Hematopoietic multipotent progenitor cell (in vitro differentiated cells): ENCODE measurements at places on chromosomes 5 and 9. TPM values are rescaled to one million over a fixed set of nuclear protein-coding genes. Genes with fewer than 3 reads are reported as not detected.

TMEM174 gene
- total RNA-seq = not detected

IL7R gene
- 0.81 TPM for total RNA-seq

IFNA2 gene
- total RNA-seq = not detected

GRCh38 chr5:53071738-53072137 lies 37.8 kb downstream of the MOCS2 start:
- no peak for DNase-seq

DNA sequence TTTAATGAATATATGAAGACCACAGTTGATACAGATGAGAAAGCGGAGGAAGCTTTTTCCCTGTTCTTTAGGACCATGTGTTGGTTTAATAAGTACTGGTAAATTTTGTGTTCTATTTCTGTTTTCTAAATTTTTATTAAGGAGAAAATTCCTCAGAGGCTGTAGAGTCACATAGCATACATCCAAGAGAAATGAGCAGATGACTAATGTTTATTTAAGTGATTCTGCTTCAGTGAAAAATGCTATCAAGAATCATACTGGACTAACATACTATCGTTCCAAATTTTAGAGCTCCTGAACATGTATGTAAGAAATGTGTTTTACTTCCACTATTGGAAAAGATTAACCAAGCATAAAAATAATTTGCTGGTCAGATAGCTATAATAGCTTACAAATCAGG lies 115.0 kb downstream of the KIAA1958 start:
- DNase-seq = no peak

GRCh38 chr9:105290954-105291353 lies 46.5 kb downstream of the SLC44A1 start:
- no peak for DNase-seq

- no peak for DNase-seq
These were observed 36.2 kb downstream of the UNC5A start for GRCh38 chr5:176846335-176847140.

- no peak for DNase-seq
These were observed 157.8 kb upstream of the FTMT start for GRCh38 chr5:121693864-121694263.

GRCh38 chr5:141186897-141187512 lies at the start of gene PCDHB9:
Gene PCDHB9 (plus strand): TSS chr5:141187161. CDS start chr5:141187319, 158 bp downstream.
- no peak for DNase-seq

DNA sequence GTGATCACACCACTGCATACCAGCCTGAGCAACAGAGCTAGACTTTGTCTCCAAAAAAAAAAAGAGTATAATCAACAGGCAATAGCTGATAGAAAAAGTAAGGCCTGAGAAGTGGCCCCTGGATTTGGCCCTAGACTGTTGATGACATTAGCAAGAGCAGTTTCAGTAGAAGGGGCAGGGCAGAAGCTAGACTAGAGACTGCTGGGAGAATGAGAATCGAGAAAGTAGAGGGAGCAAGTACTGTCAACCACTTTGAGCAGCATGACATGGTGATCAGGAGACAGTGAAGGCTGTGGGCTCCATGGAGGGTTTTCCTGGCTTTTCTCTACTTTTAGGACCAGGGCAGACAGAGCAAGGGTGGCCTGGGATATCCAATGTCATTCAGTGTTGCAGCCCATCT lies 34.9 kb upstream of the B4GALT1 start:
- DNase-seq = no peak
